Osteoblast (primary cell): ENCODE measurements at places on chromosomes 11 and 22. TPM values are rescaled to one million over a fixed set of nuclear protein-coding genes. Genes with fewer than 3 reads are reported as not detected.

DNA sequence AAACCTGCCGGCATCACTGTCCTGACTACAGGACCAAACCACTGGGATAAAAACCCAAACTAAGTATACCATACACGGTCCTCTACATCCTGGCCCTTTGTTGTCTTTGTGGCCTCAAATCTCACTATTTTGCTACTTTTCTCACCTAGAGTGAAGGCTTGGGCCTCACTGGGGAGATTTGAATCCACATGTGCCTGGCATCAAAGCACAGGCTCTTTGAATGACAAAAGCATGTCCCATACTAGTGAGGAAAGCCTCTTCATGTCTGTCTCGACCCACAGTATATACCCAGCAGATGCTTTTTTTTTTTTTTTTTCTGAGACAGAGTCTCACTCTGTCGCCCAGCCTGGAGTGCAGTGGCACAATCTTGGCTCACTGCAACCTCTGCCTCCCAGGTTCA is 72.5 kb upstream of the DRD2 start:
- DNase-seq: no peak

DNA sequence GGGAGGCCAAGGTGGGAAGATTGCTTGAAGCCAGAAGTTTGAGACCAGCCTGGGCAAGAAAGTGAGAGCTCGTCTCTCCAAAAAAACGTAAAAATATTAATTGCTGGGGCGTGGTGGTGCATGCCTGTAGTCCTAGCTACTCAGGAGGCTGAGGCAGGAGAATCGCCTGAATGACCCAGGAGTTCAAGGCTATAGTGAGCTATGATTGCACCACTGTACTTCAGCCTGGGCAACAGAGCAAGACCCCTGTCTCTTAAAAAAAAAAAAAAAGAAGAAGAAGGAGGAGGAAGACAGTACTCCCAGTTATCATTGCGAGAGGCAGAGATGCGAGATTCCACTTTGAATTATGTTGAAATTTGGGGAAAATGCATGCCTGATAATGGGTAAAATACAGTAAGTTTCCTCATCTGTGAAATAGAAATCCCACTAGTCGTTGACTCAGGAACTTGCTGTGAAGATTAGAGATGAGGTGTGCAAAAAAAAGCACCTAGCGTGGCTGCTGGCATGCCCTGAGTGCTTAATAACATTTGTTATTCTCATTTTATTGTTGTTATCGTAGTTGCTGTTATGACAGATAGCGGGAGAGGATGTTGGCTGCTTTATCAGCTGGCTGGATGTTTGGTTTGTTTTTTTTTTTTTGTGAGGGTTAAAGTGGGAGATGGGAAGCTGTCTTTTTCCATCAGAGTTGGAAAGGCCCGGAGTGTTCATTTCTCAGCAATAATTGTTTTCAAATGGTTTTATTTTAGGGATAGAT is 33.4 kb downstream of the BCR start:
- DNase-seq: no peak

DNA sequence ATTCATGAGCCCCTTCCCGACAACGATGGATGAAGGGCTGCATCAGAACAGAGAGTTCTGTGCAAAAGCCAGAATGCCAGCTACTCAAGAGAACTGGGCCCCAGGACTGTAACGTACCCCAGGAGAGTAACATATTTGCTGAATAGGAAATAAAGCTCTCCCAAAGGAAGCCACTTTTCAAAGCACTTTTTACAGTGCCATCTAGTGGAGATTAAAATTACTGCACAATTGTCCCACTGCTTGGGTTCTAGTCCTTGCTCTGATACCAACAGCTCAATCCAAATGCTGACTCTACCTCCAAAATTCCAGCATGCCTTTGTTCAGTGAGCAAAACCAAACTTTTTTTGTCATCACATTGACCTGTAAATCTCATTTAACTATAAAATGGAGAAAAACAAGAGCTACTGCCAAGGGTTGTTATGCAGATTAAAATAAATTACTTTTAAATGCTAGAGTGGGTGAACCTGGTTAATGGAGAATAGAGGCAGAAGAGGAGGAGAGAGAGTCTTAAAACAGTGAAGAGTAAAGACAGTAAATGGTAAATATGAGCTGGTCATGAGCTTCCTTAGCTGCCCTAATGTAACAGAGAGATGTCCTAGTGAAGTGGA is 87.6 kb upstream of the FSHB start:
- no peak for DNase-seq

GRCh38 chr11:131745405-131745804 is 375.0 kb downstream of the NTM start:
- no peak for DNase-seq

DNA sequence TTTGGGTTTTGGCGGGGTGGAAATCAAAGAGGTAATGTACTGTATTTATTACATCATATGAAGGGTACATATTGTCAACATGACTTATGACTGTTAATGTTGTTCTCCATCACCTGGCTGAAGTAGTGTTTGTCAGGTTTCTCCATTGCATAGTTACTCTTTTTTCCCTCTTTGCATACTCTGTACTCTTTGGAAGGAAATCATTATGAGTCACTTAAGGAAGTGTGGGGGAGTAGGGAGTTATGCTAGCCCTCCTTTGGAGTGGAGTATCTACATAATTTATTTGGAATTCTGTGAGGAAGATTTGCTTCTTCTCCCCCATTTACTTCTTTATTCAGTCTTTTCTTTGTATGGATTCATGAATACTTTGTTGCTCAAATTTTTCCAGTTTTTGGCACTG is 3.6 kb upstream of the PGR start:
- no peak for DNase-seq

GRCh38 chr11:11502263-11502861 is 119.4 kb downstream of the GALNT18 start:
- DNase-seq: no peak

DNA sequence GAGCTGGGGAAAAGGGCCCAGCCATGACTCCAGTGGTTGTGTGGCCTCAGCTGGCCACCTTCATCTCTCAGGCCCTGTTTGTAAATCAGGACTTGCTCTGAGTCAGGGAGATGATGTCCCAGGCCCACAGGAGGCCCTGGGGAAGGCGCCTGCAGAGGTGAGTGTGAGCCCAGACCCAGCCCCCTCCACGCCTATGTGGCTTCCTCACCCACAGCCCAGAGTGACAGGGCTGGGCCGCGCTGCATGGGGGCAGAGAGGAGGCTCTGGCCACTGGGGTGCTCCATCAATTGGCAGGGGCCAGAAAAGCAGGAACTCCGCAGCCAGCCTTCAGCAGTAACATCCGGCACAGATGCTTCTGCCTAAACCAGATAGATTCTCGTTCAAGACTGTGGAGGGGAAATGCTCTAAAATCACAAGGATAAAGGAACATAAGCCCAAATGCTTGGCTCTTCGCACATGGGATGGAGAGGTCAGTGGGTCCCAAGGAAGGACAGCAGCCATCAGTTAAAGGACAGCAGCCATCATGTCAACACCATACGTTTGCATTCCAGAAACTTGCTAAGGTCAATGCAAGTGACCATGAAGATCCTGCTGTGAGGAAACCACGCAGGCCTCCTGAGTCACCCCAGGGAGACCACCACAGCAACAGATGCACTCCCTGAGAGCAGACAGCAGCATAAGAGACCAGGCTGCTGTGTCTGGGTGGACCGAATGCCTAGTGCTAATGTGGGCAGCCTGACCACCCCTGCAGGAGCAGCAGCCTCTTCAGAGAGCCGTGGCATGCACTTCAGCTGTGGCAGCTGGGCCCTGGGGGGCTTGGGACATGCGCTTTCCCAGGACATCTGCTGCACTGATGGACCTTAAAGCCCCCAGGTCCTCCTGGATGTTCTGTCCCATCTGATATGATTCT is 28.3 kb downstream of the OSBPL5 start:
- DNase-seq: peak; percentile 80

DNA sequence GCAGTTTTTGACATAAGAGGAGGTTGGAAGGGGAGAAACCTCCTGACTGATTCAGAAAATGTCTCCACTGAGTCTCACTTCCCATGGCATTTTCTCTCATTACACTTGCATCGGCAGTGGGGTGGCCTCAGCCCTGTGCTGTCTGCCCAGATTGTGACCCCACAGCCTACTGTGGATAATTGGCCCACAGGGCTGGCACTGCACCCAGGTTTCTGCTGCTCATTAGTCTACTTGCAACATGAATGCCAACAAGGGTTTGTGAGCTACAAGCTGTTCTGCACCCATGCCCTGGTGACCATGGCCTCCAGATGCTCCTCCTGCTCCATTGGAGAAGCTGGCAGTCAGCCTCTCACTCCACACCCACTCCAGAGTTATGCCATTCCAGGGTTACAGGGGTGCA is 296.0 kb downstream of the CTTN start:
- DNase-seq: peak; percentile 23

- DNase-seq: no peak
These were observed 16.8 kb upstream of the CASTOR1 start for GRCh38 chr22:30305906-30306626.

- peak; percentile 17 for DNase-seq
These were observed 902.2 kb downstream of the BRD1 start for GRCh38 chr22:48925450-48925849.

DNA sequence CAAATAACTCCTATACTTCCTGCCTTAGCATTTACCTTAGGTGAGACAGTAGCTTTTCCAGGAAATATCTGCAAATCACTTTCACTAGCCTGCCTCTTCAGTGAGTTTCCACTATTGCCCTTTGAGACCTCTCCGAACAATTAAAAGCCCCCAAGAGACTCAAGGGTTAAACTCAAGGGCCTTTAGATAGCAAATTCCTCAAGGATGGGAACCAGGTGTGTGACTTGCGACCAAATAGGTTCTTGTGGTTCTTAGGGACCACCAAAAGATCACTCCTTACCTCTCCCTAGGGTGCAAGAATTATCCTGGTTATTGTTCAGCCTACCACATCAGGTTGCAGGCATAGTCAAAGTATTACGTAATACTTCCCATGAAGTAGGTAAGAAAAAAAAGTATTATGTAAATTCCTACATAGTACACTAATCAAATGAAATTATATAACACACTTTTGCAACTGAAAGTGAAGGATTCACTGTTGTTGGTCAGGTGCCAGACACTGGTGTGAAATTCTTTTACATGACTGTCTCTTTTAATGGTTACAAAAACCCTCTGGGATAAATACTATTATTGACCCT is 1.4 kb upstream of the RDX start:
- DNase-seq: no peak

GRCh38 chr11:32034680-32035079 is 56.2 kb upstream of the RCN1 start:
- peak; percentile 59 for DNase-seq

DNA sequence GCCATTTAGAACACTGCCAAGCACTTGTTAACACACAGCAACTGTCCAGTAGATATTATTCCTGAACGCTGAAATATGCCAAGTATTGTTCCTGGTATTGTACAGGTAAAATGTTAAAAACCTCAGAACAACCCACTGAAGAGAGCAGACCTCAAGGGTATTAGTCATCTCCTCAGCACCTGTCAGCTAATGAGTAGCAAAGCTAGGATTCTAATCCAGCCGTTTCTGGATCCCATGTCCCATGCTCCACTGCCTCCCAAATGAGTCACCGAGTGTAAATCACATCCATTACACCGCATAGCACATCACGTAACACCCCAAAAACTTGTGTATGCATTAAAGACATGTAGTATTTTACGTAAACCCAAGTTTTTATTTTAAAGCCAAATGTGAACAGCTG is 705.4 kb upstream of the TENM4 start:
- no peak for DNase-seq

- no peak for DNase-seq
These were observed 73.4 kb upstream of the APOA1 start for GRCh38 chr11:116910847-116911246.

GRCh38 chr11:69122630-69123431 is 32.9 kb upstream of the SMIM38 start:
- DNase-seq: peak; percentile 98

DNA sequence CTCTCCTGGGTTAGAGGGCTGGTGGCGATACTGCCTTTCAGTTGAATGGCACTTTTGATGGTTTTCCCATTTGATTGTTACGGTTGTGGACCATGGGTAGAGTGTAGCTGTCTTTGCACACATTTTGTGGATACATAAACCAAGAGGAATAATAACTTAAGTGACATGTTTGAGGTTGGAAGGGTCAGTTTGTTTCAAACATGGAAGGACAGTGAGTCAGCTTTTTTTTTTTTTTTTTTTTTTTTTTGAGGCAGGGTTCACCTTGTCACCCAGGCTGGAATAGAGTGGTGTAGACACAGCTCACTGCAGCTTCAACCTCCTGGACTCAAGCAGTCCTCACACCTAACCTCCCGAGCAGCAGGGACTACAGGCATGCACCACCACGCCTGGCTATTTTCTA is 41.1 kb downstream of the PPFIA1 start:
- no peak for DNase-seq

- peak; percentile 53 for DNase-seq
These were observed 2.8 kb upstream of the RPS19BP1 start for GRCh38 chr22:39535357-39535725.

GRCh38 chr11:105137286-105137685 is 2.3 kb downstream of the CARD18 start:
- no peak for DNase-seq

DNA sequence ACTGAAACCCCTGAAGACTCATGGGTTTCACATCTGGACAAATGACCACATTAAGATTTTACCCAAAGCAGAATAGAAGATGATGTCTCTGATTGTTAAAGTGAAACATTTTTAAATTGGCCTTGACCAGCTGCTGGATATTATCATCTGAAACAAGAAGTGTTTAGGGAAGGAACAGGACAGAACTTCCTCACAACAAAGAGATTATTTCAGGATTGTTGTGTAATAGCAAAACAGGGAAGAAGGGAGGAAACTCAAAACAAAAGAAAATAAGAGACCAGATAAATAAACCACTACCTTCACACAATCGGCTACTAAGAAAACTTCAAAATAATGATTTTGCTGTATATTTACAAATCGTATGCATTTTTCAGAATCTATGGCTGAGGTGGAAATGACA is 319.2 kb upstream of the API5 start:
- DNase-seq: no peak

GRCh38 chr11:99614352-99614751 is 593.6 kb downstream of the CNTN5 start:
- DNase-seq: no peak

- DNase-seq: no peak
These were observed 5.2 kb upstream of the SLC43A3 start for GRCh38 chr11:57432149-57432561.

DNA sequence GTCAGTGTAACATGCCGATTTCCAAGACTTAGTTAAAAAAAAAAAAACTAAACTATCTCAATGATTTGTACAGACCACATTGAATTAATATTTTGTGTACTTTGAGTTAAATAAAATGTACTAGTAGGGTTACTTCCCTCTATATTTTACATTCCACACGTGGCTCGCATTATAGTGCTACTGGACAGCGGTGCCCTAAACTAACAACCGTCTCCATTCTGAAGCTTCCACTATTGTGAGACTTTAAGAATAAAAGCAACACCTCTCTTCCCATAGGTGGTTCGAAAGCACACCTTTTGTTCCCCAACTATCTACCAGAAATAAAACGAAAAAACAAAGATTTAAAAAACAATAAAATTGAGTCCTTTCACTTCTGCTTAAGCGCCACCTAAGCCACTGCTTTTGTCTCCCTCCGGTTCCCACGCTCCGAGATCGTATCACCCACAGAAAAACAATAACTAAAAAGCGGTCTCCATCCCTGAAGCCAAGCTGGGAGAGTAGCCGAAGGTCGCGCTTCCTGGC is 380 bp upstream of the TTC17 start:
- no peak for DNase-seq

FADS3 gene
- total RNA-seq: 127 and 144 TPM in 2 replicates

ZP1 gene
- under 0.01 and 0.36 TPM in 2 replicates for total RNA-seq

BTG4 gene
- total RNA-seq: 0.29 TPM in 1 of 2 replicates, not detected in the other
